ENCODE measurements at places on chromosomes 16 and 17.

DNA sequence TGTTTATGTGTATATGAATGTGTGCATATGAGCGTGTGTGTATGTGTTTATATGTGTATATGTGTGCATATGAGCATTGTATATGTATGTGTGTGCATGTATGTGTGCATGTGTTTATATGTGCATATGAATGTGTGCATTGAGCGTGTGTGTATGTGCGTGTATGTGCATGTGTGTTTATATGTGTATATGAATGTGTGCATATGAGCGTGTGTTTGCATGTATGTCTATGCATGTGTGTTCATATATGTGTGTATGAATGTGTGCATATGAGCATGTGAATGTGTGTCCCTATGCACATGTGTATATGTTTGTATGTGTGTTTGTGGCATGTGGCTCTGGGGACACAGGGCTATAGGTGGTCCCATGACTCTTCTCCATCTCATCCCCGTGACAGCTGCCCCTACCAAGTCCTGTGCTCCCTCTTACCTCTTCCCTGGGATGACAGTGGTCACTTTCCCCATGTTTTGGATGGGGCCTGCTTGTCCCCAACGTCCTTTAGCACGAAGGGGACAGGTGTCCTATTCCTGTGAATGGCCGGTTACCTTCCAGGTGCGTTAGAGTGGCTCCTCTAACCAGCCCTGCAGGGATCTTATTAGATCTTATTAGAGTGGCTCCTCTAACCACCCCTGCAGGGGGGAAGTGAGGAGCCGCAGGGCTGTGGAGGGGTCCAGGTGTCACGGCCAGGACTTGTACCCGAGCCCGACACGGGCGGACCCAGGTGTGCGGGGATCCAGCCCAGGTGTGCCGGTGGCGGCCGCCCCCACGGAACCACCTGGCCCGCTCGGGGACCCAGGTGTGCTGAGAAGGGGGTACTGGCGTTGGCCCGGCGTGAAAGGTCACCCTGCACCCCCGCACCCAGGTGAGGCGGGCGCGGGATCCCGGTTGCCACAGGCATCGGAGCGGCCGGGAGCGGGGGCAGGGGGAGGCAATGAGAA is 105.6 kb downstream of the SEC14L1 start:
- DNase-seq, result no peak

GRCh38 chr17:59620518-59621259 is 994 bp downstream of the CLTC start:
- peak; percentile 30 for DNase-seq

DNA sequence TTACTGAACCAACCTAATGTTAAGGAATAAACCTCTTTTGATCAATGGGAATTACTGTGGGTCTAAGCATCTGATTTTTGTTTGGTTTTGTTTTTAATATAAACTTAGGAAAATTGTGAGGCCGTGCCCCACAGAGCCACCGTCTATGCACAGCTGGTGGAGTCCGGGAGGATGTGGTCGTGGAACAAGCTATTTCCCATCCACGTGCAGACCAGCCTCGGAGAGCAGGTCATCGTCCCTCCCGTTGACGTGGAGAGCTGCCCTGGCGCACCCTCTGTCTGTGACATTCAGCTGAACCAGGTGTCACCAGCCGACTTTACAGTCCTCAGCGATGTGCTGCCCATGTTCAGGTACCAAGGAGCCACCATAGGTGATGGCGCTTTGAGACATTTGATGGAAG is 28.4 kb downstream of the PRMT7 start:
- no peak for DNase-seq

GRCh38 chr17:43530288-43531081 is 15.7 kb downstream of the ETV4 start:
- peak; percentile 63 for DNase-seq

- DNase-seq, result no peak
Observed at GRCh38 chr16:17304491-17305119, 166.2 kb downstream of the XYLT1 start.

DNA sequence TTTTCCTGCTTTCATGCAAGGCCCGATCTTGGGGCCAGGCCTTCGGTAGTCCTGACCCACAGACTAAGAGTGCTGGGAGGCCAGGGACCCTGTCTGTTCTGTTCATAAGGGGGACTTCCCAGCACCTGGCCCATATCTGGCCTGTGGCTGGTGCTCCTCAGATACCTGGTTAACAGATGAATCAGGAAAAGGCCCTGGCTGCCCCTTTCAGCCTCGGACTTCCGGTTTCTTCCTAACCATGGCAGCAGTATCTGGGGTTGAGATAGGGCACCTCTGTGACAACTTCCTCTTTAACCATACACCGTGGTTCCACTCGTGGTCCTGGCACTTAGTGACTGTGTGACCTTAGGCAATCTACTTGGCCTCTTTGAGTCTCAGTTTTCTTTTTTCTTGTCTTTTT is 18.4 kb downstream of the PLCG2 start:
- no peak for DNase-seq

- no peak for DNase-seq
Observed at GRCh38 chr16:1283296-1283695, 26.1 kb upstream of the UBE2I start.

DNA sequence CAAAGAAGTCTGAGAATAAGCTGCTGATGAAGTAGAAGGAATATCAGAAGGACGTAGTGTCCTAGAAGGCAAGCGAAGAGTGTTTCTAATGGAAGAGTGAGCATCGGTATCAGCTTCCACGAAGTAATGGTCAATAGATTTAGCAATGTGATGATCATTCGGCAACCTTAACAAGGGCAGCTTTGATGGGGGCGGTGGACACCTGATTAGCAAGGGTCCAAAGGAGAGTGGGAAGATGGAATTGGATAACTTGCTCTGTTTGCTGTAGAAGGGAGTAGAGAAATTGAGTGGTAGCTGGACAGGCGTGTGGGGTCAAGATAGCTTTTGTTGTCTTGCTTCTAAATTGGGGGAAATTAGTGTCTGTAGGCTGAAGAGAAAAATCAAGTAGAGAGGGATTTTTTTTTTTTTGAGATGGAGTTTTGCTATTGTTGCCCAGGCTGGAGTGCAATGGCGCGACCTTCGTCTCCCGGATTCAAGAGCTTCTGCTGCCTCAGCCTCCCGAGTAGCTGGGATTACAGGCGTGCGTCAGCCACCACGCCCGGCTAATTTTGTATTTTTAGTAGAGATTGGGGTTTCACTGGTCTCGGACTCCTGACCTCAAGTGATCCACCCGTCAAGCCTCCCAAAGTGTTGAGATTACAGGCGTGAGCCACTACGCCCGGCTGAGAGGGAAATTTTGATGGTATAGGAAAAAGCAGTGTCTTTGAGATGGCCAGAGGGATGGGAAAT is 13.9 kb upstream of the HES7 start:
- no peak for DNase-seq

- DNase-seq, result no peak
Observed at GRCh38 chr16:11084876-11085485, 140.6 kb downstream of the CLEC16A start.

DNA sequence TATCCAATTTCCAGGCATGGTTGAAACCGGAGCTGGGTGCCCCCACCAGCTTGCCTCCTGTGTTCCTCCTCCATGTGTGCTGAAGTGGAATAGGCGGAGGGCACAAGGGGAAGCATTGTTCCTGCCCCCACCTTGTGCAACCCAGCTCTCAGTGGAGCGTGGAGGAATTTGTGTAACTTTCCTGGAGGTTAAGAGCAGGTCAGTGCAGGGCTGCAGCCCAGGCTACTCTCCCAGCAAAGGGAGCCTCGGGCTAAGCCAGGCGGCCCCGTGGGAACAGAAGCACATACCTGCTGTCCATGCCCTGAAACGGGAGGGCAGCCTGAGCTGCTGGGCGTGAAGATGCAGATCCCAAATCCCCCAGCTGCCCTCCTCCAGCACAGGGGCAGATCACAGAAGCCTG is 158.8 kb upstream of the LHX1 start:
- no peak for DNase-seq
